Left lung (tissue), 14 donors: ENCODE measurements at places on chromosomes 3 and 15. TPM values are rescaled to one million over a fixed set of nuclear protein-coding genes. Genes with fewer than 3 reads are reported as not detected.

The UCN2 gene
- 0.15 TPM for polyA plus RNA-seq

The SEMA6D gene
- polyA plus RNA-seq: 36.9 TPM

The DNAH12 gene
- 10.4 TPM for polyA plus RNA-seq

The SPTSSB gene
- 3.5 TPM for polyA plus RNA-seq

The RBMS3 gene
- polyA plus RNA-seq: 30.6 TPM

The NANOGP8 gene
- 0.34 TPM for polyA plus RNA-seq

The SLC28A2 gene
- 0.45 TPM for polyA plus RNA-seq

The SPINK8 gene
- not detected for polyA plus RNA-seq

The TRIM59 gene
- 22.4 TPM for polyA plus RNA-seq

DNA sequence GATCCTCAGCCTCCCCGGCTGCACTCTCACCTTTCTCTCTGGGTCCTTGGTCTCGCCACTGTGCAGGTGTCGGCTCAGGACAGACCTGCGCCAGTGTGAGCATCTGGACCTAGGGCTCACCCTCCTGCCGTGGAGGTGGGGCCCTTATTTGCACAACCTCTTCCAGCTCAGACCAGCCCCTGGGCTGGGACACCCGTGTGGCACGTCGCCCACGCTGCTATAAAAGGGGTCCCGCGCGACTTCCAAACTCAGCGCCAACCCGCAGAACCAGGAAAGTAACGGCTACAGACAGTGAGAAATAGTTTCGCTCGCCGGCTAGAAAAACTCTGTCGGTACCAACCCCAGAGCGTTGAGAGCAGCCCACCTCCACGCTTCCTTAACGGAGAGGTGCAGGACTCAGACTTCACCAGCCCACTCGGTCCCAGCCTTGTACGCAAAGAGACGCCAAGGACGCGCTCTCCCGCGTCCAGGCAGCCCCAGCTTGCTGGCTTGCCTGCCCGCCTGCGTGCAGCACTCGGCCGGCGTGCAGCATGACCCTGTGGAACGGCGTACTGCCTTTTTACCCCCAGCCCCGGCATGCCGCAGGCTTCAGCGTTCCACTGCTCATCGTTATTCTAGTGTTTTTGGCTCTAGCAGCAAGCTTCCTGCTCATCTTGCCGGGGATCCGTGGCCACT lies at the start of the genes DUOX2 and DUOXA2:
DUOX2 (minus strand) TSS at position 97 of the 675 bp plus-strand sequence. CDS start 761 bp downstream, outside the sequence.
DUOXA2 (plus strand) TSS at position 251 of the 675 bp plus-strand sequence; CDS start at position 531, 280 bp downstream.
- no peak for DNase-seq

- peak; percentile 80 for DNase-seq
Measured at GRCh38 chr3:170355738-170356595, 1.5 kb upstream of the SKIL start.

DNA sequence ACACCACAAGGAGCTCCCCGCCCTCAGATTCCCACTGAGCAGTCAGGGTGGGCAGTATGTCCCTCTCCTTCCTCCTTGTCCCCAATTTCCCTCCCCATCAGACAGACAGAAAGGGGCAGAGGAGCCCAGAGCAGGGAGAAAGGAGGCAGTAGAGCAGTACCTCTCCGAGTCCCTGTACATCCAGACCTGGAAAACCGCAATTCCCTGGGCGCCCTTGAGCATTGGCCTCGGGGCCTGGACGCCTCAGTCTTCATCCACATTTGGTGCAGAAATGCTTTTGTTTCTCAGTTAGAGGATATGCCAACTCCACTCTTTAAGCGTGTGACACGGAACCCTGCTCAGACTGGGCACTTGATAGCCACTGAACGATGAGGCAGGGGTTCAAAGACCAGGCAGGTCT lies 5.9 kb downstream of the ISG20 start:
- DNase-seq: no peak

- DNase-seq: no peak
Measured at GRCh38 chr3:113712129-113712528, 15.7 kb upstream of the USF3 start.

DNA sequence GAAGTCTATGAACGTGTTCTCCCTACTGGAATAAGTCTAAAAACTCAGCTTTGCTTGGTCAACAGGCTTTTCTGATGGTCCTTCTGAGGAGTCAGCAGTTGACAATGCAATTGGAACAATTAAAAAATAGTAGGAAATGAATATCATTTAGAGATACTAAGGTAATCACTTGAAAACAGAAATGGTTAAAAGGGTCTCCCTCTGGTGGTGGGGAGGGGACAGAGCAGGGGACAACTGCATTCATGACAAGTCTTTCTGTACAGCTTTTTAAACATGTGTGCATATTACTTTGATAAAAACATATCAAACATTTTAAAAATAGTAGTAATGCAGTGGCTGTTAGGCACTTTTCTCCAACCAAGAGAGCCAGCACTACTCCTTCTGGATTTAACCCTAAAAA lies 119.9 kb upstream of the FHIT start:
- no peak for DNase-seq

GRCh38 chr3:159795681-159796175 lies 192.9 kb upstream of the IL12A start:
- no peak for DNase-seq

DNA sequence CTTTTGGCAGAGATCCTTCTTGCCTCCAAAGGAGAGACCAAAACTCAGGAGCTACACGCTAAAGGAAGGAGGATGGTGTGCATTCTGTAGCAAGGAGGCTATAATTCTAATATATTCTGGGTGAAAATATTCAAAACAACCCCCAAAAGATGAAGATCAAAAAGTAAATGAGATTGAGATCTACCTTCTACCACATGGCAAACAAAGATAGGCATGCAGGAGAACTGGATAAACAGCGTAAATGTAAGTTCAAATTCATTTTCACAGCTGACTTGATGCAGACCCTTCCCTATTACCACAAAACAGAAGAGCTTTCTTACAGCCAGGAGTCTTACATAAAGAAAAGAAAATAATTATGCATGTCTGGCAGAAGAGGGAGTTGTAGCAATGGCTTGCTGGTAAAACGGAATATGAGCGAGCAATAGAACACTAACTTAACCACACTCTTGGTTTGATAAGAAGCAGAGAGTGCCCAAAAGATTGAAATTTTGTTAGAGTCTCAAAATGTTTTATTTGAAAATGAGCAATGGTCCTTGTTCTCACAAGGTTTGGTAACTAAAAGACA lies 272.7 kb downstream of the MECOM start:
- DNase-seq: no peak

DNA sequence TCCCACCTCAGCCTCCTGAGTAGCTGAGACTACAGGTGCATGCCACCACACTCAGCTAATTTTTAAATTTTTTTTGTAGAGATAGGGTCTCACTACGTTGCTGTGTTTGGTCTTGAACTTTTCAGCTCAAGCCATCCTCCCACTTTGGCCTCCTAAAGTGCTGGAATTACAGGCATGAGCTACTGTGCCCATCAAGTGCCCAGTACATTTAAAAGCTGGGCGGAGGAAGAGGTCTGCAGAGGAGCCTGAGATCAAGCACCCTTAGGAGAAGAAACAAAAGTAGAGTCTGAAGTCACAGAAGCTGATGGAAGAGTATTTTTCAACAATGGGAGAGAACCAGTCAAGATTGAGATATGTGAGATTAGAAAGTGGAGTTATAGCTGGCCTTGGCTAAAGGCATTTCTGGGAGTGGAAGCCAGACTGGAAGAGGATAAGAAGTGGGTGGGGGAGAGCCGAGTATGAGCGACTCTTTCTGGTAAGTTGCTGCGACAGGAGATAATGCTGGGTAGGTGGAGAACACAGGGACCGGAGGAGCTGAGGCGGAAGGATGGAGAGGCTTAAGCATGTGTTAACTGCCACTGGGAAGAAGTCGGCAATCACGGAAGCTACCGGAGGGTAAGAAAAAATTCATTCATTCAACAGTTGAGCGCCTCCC lies 782 bp upstream of the IREB2 start:
- DNase-seq: no peak

DNA sequence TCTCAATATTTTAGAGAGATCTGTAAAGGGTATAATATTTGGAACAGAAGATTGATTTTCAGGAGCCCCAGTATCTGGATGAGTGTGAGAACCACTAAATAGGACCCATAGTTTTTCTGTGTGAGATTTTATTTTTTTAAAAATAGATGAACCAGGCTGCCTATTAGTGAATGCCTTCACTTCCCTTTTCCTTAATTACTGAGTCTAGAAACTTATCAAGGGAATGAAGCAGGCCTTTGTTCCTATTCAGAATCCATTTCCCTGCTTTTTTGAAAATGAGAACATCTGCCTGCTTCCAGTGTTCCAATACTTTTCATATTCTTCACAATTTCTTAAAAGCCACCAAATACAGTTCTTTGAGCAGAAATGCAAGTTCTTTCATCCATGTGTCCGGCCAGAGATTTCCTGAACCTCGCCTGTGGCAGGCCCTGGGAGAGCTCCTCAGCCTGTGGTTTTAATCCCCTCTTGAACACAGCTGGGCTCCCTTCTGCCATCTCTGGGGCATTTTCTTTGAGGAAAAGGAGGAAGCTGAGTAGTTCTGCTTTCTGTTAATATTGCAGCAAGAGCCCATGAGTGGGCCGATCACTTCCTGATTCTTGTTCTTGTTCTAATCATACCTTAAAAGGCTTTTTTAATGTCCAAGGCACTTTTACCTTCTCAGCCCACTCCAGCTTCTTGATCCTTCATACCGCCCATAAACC lies 4.7 kb downstream of the EHD4 start:
- DNase-seq: no peak

GRCh38 chr3:173584838-173585831 lies 187.6 kb downstream of the NLGN1 start:
- peak; percentile 60 for DNase-seq

DNA sequence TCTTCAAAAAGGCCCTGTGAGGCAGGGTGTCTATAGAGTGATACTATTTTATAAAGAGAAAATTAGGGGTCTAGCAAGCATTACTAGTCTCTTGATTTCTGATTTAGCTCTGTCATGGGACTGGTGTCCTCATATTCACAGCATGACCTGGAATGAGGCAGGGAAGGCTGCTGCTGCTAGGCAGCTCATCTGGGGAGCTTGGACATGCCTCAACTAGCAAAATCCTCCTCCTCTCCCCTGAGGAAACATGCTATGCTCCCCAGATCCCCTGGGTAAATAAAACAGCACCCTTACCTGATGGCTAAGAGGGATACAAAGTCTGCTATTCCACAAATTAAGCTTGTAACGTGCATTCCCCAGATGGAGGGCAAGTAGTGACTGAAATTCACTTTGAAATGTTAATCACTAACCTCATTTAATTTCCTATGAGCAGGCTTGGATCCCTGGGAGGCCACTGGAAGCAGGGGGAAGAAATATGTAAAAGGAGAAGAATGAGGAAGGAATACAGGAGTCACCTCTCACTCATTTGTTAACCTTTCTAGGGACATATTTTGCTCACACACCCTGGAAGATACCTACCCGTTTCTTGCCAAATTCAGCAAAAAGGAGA lies 709.4 kb downstream of the SQOR start:
- no peak for DNase-seq

GRCh38 chr15:67422296-67422695 lies 98.6 kb upstream of the C15orf61 start:
- no peak for DNase-seq

- DNase-seq: no peak
Measured at GRCh38 chr3:161393310-161393709, 22.0 kb upstream of the SPTSSB start.

DNA sequence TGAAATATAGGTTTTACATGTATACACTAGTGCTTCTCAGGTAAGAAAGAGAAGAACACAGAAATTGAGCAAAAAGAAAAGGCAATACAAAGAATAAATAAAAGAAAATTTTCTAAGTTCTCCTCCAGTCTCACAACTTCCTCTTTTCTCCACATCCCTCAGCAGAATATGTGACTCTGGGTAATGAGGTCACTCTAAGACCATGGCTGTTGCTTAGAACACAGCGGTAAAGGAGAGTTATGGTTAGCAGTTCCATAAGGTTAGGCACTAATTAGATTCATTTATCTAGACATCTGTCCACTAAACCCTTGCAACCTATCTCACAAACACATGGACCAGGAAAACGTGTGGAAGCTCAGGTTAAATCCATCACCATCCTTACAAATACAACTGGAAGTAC lies 47.9 kb downstream of the IGSF11 start:
- no peak for DNase-seq

GRCh38 chr3:194936659-194937058 lies 251.0 kb downstream of the FAM43A start:
- no peak for DNase-seq

- peak; percentile 34 for DNase-seq
Measured at GRCh38 chr3:116135457-116136085, 309.7 kb downstream of the LSAMP start.

- no peak for DNase-seq
Measured at GRCh38 chr3:2645001-2645400, 465.2 kb downstream of the IL5RA start.

DNA sequence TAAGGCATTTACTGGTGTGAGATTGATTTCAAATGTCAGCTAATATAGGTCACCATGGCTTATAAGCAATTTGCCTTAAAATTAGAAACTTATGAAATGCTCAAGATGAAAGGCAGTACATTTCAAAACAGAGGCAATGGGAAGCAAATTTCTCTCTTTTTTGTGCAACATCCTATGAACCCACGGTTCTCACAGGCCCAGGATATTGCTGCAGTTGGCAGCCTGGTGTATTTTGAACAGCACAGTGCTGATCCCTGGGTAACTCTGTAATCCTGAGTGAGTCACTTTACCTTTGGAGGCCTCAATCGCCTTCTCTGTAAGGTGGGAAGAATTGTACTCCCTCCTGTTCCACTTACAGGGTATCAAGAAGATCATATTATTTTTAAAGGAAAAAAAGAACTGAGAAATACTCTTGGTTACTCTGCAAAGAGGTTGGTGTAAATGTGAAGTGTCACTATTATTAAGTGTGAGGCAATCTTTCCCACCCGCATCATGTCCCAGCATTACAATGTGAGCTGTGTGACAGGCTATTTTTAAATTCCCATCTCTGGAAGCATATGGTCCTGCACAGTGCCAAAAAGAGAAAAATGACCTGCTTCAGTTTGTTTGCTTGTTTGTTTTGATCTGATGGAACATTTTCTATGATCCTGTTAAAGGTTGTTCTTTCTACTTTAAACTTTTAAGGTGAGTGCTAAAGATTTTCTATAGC lies 190.1 kb upstream of the LPP start:
- DNase-seq: peak; percentile 28

GRCh38 chr3:149314807-149315578 lies 18.4 kb downstream of the TM4SF18 start:
- no peak for DNase-seq

GRCh38 chr15:94269954-94270353 lies 38.6 kb downstream of the MCTP2 start:
- DNase-seq: no peak

- DNase-seq: no peak
Measured at GRCh38 chr3:195180490-195181112, 90.4 kb downstream of the XXYLT1 start.

DNA sequence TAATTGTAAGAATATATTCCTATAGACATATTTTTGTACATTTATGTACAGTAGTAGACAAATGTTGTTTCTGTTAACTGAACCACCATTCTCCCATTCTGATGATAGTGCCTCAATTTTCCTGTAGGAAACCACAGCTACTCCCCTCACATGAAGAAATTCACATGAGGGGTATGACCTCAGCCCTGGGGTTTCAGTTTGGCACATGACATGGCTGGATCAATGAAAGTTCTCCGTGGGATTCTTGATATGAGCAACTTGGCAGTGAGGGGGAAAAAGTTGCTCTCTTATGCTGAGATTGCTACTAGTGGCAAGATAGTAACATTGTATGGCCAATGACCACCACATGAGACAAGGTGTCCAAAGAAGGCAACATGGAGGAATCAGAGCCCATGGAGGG lies 1090.3 kb upstream of the CFAP20DC start:
- no peak for DNase-seq

GRCh38 chr3:186109897-186110803 lies 1.3 kb upstream of the ETV5 start:
- no peak for DNase-seq

GRCh38 chr3:37770938-37771918 lies 90.5 kb upstream of the CTDSPL start:
- no peak for DNase-seq
